ENCODE measurements at places on chromosomes 7 and 10.

GRCh38 chr7:136018104-136018503 is 40.9 kb upstream of the MTPN start:
- DNase-seq = no peak

DNA sequence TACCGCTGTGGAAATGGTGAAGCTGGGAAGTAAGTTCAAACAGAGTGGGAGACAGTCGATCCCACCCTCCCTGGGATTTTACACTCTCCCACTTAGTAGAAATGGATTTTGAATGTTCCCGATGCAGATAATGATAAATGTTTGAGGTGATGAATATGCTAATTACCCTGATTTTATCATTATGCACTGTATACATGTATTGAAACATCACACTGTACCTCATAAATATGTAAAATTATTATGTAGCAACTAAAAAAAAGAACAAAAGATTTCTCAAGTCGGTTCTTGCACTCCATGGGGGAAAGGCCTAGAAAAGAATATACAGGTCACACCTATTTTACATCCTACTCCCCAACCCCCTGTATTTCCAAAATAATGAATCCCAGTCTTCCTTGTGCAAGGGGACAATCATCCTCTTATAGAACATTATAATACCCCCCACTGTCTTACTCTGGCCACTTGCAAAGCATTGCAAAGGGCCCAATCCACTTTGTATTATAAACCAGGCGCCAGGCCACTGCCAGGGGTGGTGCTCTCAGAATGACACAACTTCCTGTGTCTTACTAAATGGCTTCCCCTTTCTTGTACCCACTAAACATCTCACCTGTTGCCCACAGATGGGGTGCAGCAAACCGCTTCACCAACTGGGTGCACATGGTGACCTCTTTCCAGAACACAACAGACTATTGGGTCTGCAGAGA is 20.6 kb upstream of the OR2AE1 start:
- DNase-seq = no peak

- DNase-seq = no peak
Measured at GRCh38 chr10:130553826-130554225, 417.6 kb downstream of the GLRX3 start.

DNA sequence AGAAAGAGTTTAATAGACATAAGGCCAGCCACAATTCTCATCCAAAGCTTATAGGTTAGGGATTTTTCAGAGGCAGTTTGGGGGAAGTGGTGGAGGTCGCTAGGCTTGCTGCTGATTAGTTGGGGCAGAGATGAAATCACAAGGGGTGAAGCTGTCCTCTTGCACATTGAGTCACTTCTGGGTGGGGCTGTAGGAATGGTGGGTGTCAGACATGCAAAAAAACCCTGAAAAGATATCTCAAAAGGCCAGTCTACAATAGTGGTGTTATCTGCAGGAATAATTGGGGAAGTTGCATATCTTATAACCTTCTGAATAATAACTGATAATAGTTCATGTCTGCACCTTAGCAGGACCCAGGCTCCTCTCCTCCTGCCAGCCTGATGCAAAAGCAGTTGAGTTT is 2.1 kb downstream of the FAM24B start:
- no peak for DNase-seq

- no peak for DNase-seq
Measured at GRCh38 chr7:31256506-31256905, 84.0 kb downstream of the NEUROD6 start.

DNA sequence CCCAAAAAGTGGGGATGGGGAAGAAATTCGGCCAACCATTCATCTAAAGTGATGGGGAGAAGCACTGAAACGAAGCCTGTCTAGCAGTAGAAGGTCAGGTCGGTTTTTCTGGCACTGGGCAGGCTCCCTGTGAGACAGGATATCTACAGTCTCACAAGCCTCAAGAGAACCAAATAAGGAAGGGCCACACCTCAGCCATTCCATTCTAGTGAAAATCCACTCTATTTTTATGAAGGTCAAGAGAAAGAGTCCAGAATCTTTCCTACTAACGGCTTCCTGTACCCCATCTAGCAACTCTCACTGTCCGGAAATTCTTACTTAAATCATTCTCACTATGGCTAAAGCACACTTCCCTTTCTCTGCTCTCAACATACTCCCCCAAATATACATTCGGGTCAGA is 267.1 kb downstream of the PRPF18 start:
- DNase-seq = no peak

DNA sequence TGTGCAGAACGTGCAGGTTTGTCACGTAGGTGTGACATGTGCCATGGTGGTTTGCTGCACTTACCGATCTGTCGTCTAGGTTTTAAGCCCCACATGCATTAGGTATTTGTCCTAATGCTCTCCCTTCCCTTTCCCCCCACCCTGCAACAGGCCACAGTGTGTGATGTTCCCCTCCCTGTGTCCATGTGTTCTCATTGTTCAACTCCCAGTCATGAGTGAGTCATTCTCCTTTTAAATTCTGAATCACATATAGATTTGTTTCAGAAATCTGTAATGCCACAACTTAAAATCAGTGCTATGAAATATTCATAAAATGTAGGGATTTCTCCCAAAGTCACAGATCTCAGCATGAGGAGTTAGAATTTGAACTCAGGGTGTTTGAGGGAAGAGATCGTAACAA is 552.5 kb upstream of the MBL2 start:
- DNase-seq = no peak

DNA sequence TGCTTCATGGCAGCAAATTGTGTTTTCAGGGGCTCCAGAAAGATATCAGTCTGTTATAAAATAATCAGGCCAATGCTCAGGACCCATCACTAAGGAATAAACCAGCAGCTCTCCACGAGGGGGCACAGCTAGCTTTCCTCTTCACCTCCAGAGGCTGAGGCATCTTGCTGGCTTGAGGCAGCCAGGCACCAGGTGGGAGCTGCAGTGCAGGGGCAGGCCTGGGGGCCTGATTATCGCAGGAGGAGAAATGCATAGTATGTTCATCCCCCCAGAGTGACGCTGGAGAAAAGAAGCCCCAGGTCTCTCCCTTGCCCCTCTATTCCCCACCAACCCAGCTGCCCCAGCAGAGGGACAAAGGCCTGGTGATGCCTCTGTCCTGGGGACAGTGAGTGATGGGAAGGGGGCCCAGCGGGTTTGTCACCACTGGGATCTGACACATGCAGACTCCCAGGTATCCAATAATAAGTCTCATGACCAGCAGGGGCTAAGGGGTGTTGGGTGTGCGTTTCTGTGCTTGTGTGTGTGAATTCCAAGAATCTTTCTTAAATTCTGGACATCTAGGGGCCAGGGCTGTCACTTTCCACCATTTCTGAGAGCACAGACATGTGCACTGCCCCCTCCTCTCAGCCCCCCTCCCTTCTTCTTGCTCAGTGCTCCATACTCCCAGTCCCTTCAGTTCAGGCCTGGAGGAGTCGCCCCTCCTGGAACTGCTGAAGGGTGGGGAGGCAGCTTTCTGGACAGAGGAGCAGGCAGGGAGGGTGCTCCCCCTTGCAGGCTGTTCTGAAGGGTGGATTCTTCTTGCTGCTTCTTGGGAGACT is 128.1 kb upstream of the FAM20C start:
- DNase-seq = no peak

- no peak for DNase-seq
Measured at GRCh38 chr7:22814261-22815208, 8.1 kb downstream of the TOMM7 start.

DNA sequence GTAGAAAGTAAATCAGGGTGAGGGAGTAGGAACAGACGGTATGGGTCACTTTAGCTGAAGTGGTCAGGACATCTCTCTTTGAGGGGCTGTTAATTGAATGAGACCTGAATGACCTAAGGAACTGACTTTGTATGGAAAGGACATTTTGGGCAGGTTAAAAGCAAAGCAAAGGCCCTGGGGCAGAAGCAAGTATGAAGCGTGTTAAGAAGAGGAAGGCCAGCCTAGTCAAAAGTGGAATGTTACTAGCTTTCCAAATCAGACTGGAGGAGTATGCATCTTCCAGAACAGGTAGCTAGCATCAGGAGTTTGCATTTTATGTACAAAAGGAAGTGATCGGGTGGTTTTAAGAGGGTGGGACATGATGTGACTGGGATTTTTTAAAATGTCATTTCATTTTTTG is 70.9 kb upstream of the PCGF5 start:
- no peak for DNase-seq

- no peak for DNase-seq
Measured at GRCh38 chr7:158377800-158378623, 209.6 kb downstream of the PTPRN2 start.

DNA sequence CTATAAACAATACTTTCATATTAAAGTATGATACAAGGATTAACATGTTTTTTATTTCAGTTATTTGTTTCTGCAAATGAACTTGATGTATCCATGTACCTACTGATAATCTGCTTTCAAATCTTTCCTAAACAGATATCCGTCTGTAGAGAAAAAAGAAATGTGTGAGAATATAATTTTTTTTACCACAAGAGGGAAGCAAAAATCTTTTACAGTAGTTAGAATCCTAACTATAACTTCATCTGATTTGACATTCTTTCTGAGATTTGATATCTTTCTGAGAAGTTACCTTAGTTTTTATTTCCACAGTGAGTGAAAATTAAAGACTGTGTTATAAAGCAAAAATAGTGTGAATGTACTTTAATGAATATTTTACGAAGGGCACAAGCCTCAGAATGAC is 203.9 kb upstream of the PCLO start:
- no peak for DNase-seq

- DNase-seq = no peak
Measured at GRCh38 chr7:27191161-27191731, 6.2 kb upstream of the HOXA11 start.

- DNase-seq = no peak
Measured at GRCh38 chr7:27602766-27603165, 59.9 kb downstream of the HIBADH start.

- no peak for DNase-seq
Measured at GRCh38 chr10:117552156-117552631, 9.6 kb downstream of the EMX2 start.

DNA sequence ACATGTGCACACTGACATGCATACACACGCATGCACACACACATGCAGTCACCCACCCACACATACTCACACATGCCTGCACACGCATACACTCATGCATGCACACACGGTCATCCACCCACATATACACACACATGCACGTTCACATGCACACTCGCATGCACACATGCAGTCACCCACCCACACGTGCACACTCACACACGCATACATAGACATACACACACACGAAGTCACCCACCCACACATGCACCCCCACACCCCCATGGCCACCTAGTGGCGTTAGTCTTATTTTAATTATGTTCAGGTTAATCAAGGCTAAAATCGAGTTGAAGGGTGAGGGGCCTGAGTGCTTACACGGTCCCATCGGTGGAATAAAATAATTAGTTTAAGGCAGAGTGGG is 96.8 kb downstream of the DNAJB6 start:
- no peak for DNase-seq

DNA sequence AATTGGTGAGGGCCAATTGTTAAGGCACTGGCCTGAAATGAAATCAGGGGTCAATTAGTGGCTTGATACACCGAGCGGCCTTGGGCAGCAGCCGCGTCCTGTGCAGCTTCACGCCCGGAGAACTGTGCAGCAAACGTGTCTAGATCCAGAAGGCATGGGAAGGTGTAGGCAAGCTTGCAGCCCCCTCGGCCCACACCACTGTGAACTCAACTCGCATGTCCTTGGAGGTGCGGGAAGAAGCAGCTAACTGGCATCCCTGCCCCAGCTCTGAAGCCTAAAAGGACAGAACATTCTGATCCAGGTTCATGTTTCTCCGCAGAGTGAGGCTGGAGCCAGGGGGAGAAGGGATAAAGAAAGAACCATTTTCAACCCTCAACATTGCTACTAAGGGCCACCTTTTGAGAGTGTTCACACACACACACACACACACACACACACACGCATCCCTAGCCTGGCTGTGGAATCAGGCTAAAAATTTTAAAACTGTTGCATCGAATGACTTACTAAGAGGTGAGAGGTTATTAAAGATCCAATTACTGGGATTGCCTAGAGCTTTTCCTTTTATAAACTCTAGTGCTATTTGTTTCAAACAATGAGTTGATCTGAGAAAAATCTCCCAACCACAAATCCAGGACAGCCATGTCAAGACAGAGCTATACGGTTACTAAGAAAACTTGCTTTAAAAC is 104.0 kb downstream of the PARP12 start:
- DNase-seq = no peak

GRCh38 chr7:95322854-95323253 is 1.5 kb downstream of the PON1 start:
- DNase-seq = no peak

DNA sequence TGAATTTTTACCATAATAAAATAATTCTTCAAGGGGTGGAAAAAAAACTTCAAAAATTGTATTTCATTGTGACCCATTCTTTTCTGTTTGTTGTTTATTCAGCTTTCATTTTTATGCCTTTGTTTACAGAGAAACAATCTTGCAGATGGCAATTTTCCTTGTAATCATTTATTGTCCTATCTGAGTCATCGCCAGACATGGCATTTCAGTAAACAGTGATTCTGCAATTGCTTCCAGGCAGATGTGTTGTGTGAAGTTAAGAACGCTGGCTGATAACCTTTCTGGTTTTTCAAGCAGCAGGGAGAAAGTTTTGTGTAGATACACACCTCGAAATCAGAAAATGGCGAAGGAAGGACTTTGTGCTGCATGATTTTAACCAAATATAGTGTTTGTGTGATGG is 80.7 kb upstream of the RPA3 start:
- DNase-seq = no peak

- DNase-seq = no peak
Measured at GRCh38 chr7:155702616-155703015, 58.2 kb downstream of the RBM33 start.

DNA sequence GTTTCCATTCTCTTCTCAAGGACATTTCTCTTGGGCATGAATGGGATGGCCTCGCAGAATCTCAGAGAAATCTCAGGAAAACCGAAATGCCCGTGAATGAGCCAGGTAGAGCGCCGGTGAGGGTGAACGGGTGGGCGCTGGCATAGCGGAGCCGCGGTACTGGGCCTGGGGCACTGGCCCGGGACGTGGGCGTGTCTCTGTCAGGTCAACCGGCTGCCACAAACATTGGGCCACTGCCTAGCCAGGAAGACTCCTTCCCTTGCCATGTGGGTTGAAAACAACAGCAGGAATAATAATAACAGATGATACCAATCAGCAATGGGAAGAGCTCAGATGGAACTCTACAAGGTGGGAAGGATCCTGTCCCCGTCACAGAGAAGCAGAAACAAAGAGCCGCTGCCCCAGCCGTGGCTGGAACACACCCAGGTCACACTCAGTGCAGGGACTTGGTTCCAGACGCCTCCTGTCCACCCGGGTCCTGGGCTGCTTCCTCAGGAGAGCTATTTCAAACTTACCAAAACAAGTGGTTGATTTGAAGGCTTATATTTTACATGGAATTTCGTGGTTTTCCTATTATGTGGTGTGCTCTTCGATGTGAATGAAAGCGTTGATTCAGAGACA is 51.1 kb upstream of the EBF3 start:
- no peak for DNase-seq

Data from SK-N-MC (cell line).